ENCODE measurements at places on chromosomes 5 and 9.

GRCh38 chr9:110842169-110842568 is 173.6 kb downstream of the MUSK start:
- no peak for DNase-seq

DNA sequence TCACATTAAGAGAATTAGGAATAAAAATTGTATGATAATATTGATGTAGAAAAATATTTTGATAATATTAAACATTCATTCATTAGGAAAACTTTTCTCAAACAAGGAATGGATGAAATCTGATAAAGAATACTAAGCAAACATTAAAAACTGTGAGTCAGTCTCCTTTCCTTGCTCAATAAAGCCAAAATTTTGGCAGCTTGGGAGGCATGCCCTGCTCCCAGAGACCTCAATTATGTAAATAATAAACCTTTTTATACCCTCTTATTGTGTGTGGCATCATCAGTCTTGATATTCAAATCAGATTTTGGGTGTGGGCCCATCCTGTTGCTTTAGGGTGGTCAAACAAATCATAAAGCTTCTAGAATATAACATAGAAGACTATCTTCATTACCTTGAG is 36.6 kb upstream of the CCL21 start:
- no peak for DNase-seq

DNA sequence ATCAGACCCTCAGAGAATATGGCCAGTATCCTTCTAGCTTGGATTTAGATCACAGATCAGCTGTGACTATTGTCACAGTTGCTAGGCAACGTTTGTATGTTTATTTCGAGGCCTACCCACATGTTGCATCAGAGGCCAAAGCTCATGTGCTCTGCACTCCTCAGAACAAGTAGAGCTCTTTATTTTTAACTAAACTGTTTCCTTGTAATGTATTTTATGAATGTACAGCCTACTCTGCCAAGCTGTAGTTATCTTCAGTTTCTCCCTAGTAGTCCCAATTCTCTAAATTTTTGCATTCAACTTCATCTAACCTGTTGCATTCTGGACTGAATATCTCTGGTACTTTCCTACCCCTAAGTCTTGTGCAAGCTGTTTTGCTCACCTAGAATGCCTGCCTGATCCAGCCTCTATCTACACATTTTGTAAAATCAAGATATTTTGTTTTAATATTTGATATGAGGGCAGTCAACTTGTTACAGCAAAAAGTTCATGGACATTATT is 52.8 kb downstream of the CAST start:
- no peak for DNase-seq

DNA sequence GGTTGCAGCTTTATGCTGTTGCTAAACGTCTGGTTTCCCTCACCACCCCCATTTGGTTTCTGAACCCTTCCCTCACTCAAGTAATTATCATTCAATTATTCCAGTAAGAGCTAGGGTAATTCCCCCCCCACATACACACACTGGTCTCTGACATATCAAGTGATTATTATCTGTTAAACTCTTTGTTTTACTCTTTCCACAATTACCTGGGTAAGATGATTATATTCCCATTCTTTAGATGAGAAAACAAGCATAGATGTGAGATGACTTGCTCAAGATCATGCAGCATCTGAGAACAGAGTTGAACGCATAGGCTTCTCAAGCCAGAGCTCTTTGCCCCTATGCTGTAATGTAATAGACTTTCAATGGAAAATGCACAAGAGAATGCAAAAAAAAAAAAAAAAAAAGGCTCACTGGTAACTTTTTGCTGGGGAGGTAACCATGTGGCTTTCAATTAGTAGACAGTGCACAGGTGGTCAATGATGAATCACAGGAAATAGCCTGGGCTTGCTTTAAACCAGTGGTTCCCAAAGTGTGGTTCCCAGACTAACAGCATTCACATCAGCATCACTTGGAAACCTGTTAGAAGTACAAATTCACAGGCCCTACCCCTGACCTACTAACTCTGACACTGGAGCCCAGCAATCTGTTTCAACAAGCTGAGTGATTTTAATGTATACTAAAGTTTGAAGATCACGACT is 87.6 kb downstream of the PIK3R1 start:
- no peak for DNase-seq

- no peak for DNase-seq
These were observed 6.0 kb downstream of the CDX1 start for GRCh38 chr5:150172556-150172955.

DNA sequence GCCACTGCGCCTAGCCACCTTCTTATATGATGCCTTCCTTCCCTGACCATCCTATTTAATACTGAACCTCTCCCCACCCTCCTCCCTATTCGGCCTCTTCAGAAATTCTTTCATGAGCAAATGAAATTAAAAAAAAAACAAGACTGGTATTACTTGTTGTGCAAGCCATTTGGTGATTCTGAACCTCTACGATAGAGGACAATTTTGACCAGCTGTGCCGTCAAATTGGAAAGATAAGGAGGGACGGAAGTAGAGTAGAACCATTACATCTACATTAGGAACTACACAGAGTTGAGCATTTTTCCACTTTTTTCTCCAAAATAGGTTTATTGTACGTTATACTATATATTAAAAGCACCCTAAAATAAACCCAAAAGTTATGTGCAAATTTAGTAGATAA is 2.9 kb downstream of the DHX29 start:
- no peak for DNase-seq

GRCh38 chr9:101128623-101129022 is 100.1 kb downstream of the PLPPR1 start:
- DNase-seq, result no peak

DNA sequence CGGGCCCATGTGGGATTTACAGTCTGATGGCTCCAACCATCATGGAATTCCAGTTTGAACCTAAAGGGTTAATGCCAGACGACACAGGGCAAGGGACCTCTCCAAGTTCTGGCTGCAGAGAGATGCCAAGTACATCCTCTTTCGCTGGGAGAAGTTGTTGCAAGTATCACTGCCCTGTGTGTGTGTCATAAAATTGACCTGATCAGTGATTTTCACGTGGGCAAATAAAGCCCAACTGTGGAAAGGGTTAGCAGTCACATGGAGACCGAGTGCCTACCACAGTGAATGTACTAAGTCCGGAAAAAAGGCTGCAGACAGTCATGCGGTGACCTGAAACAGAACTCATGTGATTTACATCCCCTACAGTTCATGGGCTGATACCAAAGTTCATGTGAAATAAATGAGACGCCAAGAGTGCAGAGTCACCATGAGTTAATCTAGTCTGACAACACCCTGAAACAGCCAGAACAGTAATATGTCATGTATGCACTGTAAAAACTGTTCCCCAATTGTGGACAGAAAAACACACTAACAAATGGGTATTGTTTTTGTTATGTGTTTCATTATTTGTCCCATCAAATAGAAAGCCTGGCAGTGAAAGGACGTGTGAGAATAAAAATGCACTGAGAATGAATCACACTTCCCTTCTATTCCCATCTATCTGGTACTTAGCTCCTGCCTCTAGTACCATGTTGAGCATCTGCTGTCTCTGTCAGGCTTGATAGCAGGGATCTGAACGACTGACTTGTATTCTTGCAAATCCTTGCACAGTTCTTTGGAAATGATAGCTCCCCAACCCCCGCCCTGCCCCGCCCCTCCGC is 115.7 kb downstream of the SUSD1 start:
- DNase-seq, result no peak

GRCh38 chr5:127373858-127374491 is 83.4 kb downstream of the MEGF10 start:
- DNase-seq, result no peak

DNA sequence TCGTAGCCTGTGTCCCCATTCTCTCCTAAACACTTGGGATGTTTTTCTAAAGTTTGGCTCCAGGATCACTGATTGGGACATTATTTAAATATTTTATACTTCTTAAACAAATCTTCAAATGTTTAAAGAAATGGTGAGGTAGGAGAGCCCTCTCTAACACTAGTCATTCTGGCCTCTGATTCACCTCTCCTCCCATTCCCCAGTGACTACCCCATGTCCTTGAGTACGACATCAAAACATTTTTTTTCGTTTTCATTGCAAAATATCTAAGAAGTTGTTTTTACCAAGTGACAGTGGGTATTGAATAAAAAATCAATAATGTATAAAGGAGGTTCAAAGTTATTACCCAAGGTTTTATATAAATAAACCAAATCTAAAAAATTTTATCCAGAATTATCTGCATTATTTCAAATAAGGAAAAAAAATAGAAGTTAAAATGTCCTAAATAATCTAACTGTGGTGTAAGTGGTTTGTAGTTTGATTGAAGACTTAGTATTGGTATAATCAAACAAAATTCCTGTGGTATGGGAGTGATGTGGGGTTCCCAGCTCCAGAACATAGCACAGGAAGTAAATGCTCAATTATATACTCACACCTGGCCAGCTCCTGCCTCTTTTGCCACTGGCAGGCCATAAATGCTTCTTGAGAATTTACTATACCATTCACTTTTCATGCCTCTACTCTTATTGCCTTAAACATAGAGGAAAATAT is 51.1 kb downstream of the MAST4 start:
- no peak for DNase-seq

DNA sequence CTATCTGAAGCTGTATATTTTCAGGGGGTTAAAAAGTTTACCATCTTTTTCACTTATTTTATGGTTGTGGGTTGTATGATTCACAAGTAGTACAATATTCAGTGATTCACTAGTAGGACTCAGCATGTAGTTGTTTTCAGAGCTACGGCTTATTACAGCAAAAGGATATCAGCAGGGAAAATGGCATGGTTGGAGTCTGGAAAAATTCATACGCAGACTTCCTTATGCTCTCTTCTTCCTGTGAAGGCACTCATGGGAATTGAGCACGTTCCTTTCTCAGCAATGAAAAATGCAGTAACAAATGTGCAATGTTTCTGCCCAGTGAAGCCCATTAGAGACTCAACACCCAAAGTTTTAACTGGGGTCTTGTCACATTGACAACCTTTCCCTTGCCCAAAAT is 250.5 kb downstream of the KCNN2 start:
- no peak for DNase-seq

- DNase-seq, result no peak
These were observed 24.7 kb downstream of the TBC1D2 start for GRCh38 chr9:98230789-98231188.

DNA sequence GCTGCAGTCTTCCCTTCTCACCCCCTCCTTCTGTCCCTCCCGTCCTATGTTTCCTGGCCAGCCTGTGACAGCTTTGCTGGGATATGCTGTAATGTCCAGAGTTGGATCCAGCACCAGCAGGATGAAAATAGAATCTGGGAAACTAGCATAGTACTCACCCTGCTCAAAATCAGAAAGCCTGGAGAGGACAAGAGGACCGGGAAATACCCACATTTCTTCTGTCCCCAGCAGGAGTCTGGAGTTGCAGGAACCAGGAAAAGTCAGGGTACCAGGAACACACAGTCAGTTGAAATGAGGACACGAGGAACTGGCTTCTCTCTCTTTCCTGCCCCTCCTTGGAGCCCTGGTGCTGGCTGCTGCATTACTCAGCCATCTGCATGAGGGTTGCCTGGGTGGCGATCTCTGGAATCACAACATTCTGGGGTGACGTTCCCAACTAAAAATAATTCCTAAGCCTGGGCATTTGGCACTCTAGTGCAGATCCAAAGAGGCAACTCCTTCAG is 59.6 kb upstream of the NFIL3 start:
- no peak for DNase-seq

Data from stimulated activated CD8-positive, alpha-beta memory T cell treated with anti-CD3 and anti-CD28 coated beads, Interleukin-7, amount 100 ng/mL, for 24 hours (primary cell).